Activated T-cell treated with anti-CD3 and anti-CD28 coated beads for 4 hours (primary cell): ENCODE measurements at places on chromosomes 6 and 20.

DNA sequence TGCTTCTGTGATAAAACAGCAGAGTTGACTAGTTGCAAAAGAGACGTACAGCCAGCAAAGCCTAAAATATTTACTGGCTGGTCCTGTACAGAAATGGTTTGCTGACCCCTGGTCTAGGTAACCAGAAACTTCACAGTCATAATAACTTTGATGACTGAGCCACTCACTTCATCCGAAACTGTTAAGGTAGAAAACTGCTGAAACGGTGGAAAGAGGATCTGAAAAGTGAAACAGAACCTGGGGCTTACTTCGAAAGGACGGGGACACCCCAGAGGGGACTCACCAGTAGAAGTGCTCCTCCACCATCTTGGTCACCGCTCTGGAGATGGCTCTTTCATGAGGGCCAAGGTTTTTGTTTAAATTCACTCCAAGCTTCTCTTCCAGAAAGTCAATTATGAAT, 16.4 kb downstream of the FAXC start:
- no peak for DNase-seq

- DNase-seq, result no peak
Observed at GRCh38 chr6:1708820-1709219, 99.1 kb downstream of the FOXC1 start.

DNA sequence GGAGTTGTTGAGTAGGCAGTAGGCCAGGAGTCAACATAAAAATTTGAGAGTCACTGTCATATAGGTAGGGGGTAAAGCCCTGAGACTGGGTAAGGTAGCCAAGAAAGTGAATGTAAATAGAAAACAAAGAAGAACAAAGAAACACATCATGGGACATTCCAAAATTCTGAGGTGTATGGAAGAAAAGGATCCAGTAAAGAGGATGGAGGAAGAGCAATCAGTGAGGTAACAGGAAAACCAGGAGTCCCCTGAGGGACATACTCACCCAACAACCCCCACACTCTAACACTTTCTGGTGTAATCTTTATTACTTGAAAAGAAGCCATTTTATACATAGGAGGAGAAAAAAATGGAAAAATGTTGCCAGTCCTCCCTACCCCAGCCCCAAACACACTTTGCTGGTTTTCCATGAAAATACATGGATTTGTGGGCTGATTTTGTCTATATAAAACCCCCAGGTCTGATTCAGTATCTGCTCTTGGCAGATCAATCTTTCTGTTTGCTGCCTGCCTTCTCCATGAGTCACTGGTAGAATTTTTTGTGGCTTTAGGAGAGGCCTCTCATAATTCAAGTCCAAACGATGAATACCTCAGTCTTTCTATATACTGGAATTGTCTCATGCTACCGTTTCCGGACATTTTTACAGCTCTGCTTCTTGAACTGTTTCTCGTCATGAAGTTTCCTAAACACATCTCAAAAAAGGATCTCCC, 271.4 kb upstream of the MAN1A1 start:
- no peak for DNase-seq

DNA sequence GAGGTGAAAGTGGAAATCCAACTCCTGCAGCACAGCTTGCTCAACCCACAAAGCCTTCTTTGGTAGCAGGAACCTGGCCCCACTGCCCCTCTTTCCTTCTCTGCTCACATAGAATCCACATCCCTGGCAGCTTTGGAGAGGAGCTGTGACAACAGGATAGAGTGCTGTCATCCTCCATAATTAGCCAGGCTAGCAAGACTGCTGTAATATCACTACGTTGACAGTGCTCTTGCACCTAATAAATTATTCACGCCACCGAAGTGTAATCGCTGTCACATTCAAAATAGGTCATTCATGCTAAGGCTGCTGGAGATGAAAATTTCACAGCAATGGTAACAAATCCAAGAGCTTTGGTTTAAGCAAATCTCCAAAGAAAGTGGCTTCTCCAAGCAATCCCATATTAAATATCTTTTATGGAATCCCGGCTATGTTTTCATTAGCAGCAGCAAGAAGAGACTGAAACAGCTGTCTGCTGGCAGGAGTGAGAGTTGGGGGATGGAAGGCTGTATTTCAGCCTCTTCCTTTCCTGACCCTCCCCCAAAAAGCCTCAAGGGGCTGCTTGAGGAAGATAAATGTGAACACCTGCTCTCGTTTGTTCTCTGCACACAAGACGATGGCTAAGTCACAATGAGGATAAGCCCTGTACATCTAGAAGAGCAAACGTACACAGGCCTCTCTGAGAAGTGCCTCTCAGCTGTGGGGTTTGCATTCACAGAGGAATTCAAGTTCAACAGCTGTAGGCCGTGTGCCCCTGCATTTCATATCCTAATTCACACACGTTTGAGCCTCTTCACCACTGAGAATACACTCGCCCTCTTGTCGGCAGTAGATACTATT, 16.5 kb downstream of the RIPOR2 start:
- DNase-seq, result no peak

GRCh38 chr20:36337886-36338285, 31.7 kb downstream of the DLGAP4 start:
- DNase-seq, result no peak

GRCh38 chr6:79762370-79762769, 131.2 kb downstream of the SH3BGRL2 start:
- DNase-seq, result no peak

- no peak for DNase-seq
Observed at GRCh38 chr20:62025832-62026563, 39.7 kb downstream of the TAF4 start.

DNA sequence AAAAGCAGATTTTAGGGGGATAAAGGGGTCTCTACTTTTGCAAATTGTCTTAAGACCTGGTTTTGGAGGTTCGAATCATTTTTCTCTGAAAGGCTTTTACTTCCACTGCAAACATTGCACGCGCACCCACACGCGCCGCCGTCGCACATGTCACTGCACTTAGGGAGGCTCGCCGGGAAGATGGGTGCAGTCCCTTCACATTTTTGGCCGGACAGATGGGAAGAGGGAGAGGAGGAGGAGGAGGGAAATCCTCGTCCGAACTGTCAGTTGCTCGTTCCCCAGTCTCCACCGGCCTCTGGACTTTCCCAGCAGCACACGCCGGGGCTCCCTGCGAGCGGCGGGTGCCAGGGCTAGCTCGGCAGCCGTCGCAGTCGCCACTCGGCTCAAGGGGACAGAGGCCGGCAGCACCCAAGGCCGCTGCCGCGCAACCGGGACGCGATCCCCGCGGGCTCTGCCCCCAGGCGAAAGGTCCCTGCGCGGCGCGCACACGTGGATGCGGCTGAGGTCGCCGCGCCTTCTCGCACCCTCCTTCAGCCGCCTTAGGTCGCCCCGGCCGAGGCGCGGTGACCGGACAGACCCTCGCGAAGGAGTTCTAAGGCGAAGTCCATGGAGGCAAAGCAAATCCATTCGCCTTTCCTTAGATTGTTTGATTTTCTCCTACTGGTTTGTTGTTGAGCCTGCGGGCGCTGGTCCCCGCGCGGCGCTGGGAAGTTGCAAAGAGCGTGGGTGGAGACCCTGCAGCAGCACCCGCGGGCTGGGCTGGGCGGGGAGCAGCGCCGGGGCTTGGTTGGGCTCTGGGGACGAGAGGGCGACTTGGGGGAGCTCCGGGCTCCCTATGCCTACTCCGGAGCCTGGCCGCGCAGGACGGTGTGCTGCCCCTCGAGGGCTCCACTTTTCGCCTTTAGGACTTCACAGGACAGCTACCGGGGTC, 1.2 kb downstream of the MYB start:
- DNase-seq, result peak; percentile 27

- no peak for DNase-seq
Observed at GRCh38 chr20:1831096-1831495, 64.1 kb upstream of the SIRPA start.

- no peak for DNase-seq
Observed at GRCh38 chr6:162638931-162639574, 88.5 kb downstream of the PRKN start.

DNA sequence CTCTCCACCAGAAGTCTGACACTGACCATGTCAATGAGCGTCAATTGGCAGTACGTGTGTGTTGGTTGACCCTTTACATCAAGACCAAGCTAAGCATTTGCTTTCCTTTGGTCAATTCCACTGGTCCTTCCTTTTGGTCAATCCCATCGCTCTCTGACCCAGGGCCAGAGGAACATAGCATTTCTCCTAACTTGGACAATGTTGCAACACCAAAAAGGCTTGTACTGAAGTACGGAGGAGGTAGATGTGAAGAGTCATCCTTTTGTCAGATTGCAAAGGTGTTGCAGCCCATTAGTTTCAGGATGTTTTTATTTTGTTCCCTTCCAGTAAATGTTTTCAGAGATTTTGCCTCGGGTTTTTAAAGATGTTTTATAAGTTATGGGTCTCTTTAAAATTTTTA, 24.6 kb downstream of the EDN1 start:
- no peak for DNase-seq

DNA sequence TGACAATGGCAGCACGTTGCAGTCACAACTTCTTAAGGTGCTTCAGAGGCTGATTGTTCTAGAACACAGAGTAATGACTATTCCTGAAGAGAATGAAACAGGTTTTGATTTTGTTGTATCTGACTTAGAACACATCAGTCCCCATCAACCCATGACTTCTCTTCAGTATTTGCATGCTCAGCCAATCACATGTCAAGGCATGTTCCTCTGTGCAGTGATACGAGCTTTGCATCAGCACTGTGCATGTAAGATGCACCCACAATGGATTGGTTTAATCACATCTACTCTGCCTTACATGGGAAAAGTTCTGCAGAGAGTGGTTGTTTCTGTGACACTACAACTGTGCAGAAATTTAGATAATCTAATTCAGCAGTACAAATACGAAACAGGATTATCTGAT, 54.3 kb downstream of the PGM3 start:
- no peak for DNase-seq

DNA sequence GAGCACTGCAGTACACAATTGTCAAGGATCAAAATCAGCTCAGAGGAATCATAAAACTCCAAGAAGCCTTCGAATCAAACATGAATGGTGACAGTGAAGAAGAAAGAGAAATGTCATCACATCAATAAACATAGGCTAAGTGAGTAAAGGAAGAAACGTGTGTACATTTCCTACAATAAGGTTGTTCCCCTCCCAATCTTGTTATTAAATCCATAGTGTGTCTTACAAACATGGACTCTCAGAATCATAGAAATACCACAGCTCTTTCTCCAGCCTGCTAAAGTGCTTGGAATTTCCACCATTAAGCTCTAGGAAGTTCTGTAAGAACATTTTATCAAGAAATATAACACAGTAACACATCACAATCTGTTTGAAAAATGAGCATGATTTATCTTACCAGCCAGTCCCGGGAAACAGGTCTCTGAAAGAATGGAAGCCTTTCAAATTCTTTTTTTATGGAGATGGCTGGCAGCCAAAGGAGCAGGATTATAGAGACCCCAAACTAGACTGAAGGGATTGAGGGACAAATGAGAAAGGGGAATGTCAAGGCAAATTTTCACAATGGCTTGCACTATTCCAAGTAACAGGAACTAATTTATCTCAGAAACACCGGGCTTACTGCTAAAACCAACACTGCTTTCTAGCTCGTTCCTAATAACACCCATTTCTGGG, 4.5 kb upstream of the TNFAIP3 start:
- DNase-seq, result no peak
